ENCODE measurements at places on chromosomes 2 and 18.

DNA sequence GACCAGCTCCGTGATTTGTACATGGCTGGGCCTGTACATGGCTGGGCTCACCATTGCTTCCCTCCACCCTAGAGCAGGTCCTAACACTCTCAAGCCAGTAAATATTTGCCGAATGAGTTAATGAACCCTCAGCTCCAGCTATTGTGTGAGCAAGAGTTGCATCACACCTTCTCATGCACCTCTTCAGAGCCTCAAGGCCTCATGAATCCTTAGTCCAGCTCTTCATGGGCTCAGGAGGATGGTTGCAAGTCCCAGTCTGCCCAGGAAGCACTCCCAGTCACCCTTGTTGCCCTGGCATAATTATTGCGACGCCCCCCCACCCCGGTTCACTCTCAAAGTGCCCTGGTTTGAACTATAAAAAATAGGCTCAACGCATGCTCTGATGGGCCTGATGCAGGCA is 30.1 kb upstream of the GNAL start:
- DNase-seq: no peak

- no peak for DNase-seq
Observed at GRCh38 chr2:43220760-43221123, 5.7 kb downstream of the ZFP36L2 start.

- no peak for DNase-seq
Observed at GRCh38 chr2:71788186-71788525, 334.8 kb downstream of the DYSF start.

GRCh38 chr2:70696142-70696541 is 71.9 kb downstream of the ADD2 start:
- DNase-seq: no peak

DNA sequence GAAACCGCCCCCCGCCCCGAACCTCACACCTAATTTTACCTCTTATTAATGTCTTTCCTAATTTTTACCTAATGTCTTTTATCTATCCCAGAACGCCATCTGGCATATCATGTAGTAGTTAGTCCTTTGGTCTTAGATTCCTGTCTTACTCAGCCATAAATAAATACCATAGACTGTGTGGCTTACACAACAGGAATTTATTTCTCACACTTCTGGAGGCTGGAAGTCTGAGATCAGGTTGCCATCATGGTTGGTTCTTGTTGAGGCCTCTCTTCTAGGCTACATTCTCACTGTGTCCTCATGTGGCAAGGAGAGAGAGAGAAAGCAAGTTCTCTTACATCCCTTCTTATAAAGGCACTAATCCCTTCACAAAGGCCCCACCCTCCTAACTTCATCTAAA is 46.8 kb downstream of the RHBDD1 start:
- DNase-seq: no peak

DNA sequence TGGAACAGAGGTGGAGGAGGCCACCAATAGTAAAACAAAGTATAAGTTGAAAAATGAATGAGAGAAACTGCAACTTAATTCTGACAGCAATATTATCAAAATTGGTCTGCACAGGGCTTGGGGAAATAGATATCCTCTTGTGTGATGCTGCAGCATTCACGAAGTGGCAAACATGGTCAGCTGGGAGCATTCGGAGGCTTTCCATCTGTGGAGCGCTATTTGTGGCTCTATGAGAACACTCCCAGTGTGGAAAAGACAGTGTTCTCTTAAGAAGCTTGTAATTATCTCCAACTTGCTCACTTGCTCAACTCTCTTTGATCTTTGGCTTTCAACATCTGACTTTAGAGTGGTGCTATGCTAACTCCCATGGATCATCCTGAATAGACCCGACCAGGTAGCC is 3.1 kb upstream of the FLACC1 start:
- no peak for DNase-seq

DNA sequence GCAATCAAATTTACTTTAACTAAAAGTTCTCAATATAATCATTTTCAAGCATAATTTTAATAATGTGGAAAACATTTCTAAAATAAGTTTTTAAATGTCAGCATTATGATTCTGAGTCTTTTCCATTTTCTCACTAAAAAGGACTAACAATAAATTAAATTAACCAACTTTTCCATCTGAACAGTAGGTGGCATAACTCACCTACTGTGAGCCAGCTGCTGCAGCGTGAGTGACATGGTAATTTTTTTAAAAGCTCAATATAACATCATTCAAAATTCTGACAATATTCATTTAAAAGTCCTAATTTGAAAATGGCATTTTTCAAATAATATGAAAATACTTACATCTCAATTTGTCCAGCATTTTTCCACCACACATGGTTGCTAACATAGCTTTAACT is 66.5 kb downstream of the DTNB start:
- no peak for DNase-seq
